Pancreas (tissue), 10 donors: ENCODE measurements at places on chromosomes 12 and 14.

GRCh38 chr12:13087766-13088165, 15.7 kb downstream of the GSG1 start:
- DNase-seq, result no peak

- DNase-seq, result no peak
Measured at GRCh38 chr14:101028971-101029667, 125.6 kb upstream of the RTL1 start.

DNA sequence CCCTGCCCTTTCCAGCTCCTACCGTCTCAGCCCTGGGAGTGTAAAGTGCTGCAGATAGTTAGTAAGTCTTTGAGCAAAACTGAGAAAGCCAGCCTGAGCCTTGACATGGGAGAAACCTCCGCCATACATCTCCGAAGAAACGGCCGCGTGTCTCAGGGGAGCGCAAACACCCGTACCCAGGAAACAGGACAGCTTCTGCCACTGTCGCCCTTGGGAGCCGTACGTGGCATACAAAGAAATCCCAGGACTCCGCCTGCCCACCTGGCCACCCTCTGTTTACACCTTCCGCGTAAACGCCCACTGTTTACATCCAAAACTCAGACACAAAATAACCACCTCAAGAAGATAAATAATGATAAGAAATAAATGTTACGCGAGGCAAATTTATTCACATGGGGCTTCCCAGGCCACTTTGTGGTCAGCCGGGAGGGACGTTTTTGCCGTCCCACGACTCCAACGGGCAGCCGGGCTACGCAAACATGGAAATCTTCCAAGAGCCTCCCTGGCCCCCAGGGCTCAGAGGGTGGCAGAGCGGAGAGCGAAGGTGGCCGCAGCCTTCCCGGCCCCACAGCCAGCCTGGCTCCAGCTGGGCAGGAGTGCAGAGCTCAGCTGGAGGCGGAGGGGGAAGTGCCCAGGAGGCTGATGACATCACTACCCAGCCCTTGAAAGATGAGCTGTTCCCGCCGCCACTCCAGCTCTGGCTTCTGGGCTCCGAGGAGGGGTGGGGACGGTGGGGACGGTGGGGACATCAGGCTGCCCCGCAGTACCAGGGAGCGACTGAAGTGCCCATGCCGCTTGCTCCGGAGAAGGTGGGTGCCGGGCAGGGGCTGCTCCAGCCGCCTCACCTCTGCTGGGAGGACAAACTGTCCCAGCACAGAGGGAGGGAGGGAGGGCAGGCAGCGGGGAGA, at the start of gene BDKRB2:
Gene BDKRB2 (plus strand): TSS at position 689 of the 908 bp plus-strand sequence. CDS start 32,269 bp downstream, outside the sequence.
- DNase-seq, result peak; percentile 85

GRCh38 chr14:91098591-91098990, 15.3 kb upstream of the DGLUCY start:
- no peak for DNase-seq
